ENCODE measurements at places on chromosomes 11 and 22.
A peak's percentile ranks its signal among the peaks of the same experiment; 100 is the strongest.

- no peak for DNase-seq
Observed at GRCh38 chr22:44133161-44133560, 47.6 kb upstream of the PARVG start.

DNA sequence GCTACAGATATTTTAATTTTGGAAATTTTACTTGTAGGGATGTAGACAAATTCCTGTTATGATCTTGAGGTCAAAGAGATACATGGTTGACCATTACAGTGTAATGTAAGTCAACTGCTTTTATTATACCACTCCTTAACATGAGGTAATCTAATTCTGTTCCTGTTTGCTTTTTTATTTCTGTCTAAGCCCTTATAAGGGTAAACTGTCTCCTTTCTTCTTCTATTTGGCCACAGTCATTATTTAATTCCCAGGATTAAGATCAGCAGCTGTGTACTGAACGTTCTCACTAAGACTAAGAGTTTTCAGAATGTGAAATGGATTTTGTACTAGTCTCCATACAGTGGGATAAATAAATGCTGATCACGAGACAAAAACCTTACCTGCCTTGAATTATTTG, 32.8 kb downstream of the C2CD3 start:
- DNase-seq: no peak

GRCh38 chr11:122843281-122844141, 5.2 kb downstream of the CRTAM start:
- no peak for DNase-seq

DNA sequence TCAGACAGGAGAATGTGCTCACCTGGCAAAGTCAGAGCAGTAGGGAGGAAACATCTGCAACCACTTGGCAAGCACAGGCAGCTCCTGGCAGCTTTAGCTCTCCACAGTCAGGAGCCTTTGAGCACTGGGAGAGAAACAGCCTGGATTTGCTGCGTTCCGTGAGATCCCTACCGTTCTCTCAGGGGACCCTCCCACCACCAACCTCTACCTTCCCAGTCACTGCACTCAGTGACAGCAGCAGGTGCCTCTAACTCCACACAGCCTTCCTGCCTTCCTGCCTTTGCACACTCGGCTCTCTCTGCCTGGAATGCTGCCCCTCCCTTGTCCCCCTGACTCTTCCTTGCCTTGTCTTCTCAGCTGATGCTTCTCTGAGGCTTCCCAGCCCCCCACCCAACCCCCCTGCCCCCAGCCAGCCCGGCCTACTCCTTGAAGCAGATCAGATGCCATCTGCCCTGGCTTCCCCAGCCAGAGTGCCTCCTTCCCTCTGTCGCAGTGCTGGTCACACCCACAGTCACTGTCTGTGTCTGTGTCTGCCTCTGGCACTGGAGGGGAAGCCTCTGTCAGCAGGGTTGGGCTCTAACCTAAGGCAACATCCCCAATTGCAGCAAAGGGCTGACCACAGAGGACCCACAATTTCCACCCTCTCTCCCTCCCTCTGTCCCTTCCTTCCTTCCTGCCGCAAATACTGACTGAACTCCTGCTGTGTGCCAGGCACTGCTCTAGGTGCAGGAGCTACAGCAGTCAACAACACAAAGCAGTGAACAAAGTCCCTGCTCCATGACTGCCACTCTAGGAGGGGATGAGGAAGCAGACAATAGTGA, 14.9 kb upstream of the TSKU start:
- no peak for DNase-seq

DNA sequence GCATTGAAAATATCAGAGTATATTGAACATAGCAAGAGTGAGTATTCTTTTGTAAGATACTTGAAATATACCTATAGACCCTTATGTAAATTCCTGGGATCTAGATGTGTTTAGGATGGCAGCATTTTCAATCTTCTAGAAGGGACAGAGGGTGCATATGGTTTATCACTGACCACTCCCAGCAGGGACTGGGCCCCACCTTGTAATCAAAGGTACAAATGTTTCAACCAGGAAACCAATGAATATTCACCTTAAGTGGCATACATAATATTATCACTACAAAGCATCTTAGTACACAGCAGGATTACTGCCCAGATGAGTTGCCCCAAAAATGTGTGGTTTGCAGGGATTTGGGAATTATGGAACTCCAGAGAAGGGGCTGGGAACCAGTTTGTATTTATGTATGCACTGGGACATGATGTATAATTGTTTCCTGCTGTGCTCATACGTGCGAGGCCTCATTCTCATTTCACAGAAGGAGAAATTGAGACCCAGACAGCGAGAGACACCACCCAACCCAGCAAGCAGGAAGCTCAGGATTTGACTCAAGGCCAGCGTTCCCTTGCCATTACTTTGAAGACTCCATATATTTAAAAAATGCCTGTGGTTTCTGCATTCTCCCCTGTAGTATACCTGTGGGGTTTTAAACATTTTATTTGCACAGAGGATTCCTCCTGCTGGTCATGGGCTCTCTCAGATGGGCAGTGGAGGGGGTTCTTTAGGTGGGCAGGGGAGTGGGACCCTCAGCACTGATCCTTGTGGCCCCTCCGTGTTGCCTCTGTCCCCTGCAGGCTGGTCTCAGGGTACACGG, 5.2 kb downstream of the APOL4 start:
- no peak for DNase-seq

DNA sequence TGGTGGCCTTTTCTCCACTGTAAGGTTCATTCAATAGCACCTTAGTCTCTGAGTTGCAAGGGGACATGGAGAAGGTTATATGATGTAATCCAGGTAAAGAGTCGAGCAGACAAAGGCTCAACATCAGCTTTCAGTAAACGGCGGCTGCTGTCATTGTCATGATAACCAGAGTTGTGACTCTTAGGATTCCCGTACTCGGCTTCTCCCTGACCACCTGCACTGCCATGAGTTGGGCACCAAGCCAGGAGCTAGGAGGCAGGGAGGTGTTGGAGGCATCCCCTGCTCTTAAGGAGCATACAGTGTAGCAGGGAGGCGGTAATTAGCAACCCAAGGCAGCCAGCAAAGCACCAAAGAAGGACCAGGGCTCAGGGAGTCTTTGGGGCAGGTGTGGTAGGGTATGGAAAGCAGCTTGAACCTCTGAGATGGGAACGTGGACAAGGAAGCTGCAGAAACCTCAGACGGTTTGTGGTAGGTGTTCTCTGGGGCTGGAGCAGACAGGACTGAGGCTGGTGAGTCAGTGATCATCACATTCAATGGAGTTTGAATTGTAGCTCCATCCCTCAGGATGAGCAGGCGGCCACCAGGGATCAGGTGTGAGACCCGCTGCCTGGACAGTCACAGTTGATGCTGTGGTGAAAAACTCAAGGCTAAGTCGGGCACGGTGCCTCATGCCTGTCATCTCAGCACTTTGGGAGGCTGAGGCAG, 31.7 kb downstream of the LIF start:
- no peak for DNase-seq

GRCh38 chr22:49046546-49047361, 780.9 kb downstream of the BRD1 start:
- DNase-seq: no peak

GRCh38 chr11:60127311-60127811, 38.9 kb downstream of the MS4A2 start:
- no peak for DNase-seq

GRCh38 chr22:36875741-36876140, 14.9 kb downstream of the NCF4 start:
- DNase-seq: no peak

GRCh38 chr11:47248664-47249377, at the start of gene ACP2:
Gene ACP2 (minus strand): TSS chr11:47248814. CDS start chr11:47248789, 25 bp downstream.
- DNase-seq: peak; percentile 60

GRCh38 chr11:58199271-58199670, 4.7 kb downstream of the OR1S2 start:
- DNase-seq: no peak

DNA sequence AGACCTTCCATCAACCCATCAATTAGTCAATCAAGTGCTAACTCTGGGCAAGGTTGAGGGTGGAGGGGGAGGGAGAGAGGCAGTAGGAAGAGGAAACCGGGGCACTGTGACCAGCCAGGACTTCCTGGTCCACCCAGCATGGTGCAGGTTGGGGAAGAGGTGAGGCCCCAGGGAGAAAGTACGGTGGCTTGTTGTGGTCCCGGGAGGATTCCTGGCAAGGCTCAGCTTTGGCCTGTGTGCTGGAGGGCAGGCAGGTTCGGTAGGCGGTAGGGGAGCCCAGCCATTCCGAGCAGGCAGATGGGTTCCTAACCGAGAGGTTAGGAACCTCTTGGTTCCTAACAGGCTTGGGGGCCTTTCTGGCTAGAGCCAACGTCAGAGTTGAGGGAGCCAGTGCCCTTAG, 10.8 kb downstream of the ST14 start:
- DNase-seq: no peak

DNA sequence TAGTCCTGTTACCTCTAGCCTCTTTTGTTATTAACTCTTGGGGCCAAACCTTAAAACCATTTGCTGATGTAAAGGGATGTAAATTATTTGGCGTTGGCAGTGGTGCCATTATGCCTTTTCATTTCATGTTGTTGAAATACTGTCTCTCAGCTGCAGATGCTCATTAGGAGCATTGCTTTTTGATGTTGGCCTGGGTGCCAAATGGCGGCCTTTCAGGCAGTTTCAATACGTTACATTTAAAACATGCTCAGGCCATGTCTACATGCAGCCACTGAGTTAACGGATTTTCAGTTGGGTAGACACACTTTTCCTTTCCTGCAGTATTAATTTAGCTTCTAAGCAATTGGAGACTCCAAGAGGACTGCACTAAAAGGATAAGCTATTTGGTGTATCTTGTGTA, 5.3 kb downstream of the NCAM1 start:
- DNase-seq: no peak

- no peak for DNase-seq
Observed at GRCh38 chr22:35873426-35873825, 155.2 kb downstream of the RBFOX2 start.

DNA sequence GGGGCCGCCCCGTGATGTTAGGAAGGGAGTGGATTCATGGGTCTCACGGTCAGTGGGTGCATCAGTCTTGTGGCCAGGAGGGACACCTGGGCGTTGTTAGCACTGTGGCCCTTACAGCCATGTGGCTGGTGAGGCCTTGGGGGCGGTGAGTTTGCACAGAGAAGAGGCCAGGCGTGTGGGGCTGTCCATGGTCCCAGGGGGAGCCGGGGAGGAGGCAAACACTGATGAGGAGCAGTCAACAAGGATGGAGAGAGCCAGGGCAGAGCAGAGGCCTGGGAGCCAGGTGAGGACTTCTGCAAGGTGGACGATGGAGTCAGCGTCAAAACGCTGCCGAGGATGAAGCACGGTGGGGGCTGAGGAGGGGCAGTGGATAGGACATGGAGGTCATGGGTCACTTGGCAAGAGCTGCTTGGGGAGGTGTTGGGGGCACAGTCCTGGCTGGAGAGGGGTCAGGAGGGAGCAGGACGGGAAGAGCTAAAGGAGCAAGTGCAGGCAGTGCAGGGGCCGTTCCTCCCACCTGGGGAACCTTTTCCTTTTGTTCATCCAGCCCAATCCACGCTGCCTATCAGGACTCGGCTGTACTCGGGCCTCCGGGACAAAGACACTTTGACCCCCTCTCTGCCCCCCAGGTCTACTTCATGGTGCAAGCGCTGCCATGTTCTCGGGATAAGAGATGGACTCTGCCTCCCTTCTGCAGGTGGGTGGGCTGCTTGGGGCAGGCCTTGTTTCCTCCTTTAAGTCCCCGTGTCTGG, 801.1 kb downstream of the TBC1D22A start:
- no peak for DNase-seq

- DNase-seq: no peak
Observed at GRCh38 chr11:44760477-44760872, 33.7 kb downstream of the TSPAN18 start.

- DNase-seq: no peak
Observed at GRCh38 chr11:33860926-33861325, 30.9 kb downstream of the LMO2 start.

DNA sequence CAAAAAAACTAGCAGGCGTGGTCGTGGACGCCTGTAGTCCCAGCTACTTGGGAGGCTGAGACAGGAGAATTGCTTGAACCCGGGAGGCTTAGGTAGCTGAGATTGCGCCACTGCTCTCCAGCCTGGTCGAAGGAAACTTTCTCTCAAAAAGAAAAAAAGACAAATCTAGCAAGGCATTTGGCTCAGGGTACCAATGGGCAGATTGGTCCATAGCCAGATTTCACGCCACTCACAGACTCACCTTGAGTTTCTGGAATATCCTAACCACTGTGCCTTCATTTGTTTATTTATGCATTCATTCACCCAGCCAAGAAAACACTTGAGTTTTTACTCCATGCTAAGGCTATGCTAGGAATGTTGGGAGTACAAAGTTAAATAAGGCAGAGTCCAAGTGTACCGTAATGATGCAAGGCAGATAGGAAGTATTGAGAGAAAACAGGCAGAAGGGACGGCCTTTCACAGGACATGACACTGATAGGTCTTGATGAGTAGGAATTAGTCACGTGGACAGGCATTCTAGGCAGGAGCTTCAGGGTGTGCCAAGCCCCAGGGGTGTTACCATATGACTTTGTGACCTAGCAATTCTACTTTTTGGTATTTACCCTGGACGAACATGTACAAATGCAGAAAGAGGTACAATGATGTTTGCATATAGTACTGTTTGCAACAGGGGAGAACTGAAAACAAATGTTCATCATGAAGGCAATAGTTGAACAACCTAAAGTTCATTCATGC, 3.0 kb upstream of the PACSIN3 start:
- DNase-seq: no peak

DNA sequence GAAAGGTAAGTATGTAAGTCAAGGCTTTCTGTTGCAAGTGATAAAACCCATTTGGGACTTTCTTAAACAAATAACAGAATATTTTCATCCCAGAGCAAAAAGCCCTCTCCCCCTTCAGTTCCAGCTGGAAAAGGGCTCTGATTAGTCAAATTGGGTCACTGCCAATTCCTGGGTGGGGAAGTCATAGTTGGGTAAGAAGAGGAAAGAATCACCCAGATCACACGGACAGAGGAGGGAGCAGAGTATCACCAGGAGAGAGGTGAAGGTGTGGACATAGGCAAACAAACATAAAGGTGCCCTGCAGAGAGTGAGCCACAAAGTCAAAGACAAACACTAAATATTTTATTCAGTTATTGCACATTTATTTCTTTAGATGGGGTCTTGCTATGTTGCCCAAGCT, 36.3 kb upstream of the SORL1 start:
- DNase-seq: no peak

DNA sequence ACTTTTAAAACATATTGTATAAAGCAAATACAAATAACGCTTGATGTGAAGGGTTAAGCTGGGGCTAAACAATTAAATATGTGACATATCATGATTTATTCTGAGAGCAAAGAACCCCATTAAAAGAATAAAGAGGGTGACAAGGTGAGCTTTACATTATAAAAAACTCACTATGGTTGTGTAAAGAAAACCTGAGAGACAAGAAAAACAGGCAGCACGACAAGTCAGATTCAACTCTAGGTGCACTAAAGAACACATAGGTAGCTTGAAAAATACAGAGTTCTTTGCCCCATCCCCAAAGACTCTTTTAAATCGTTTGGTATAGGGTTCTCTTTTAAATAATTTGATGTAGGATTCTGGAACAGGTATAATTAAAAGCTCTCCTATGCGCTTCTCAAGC, 63.5 kb downstream of the LUZP2 start:
- no peak for DNase-seq

DNA sequence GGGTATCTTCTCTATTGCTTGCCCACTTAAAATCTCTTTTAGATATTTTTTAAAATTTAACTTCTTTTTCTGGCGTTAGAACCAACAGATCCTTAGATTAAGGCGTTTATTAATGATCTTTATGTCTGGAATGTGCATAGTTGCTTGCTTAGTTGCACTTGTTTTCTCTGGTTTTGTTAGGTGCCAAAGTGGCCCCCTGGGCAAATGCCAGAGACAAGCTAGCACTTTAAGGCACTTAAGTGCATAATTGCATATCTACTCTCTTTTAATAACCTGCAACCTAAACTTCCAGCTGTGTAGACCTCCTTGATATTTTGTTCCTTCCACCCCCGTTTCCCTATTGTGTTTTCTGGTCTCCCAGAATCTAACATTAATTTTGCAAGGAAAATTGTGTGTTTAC, 3.3 kb downstream of the RBM4 start:
- no peak for DNase-seq
